ENCODE measurements at places on chromosomes 2 and 18.

DNA sequence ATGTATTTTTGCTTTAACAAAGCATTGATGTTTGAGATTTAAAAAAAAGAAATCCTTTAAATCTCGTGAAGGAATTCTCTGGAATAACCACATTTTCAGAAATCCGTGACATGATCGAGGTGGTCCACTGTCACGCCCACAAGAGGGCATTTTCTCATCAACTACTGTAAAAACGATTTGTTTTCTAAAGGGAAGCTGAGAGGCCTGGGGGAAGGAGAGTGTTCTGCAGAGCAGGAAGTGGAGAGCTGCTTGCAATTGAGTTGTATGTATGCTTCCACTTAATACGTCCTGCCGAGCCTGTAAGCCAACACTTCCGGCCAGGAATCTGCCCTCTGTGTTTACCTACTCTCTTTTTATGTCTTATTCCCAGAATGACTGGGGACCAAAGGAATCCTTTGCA, 19.4 kb downstream of the KLHL29 start:
- peak; percentile 70 for DNase-seq

DNA sequence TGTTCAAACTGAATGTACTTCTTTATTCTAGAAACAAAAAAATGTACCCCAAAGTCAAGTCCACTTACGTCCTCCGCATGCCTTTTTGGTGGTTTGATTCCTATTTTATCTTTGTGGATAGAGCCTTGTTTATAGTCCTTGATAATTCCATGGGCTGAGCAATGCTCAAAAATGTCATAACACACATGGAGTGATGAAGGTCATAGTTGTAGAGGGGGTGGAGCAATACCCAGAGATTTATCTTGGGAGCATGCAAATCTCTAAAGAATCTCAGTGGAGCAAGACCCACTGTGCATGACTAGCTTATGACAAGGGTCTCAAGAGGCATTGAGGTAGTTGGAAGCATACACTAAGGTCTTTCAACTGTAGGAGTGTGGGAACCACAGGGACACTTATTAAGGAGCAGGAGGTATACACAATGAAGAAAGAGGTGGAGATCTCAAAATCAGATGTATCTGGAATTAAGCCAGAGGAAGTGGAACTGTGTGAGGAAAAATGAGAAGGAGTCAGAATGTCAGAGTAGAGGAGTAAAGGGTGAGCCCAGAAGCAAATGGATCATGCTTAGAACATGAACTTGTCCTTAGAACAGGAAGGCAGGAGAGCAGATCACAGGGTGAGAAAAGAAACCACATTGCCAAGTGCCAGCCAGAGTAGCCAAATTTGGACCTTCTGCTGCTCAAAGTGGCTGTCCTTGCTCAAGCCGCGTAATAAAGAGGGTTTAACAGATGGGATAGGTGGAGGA, 68.1 kb upstream of the STK39 start:
- no peak for DNase-seq

DNA sequence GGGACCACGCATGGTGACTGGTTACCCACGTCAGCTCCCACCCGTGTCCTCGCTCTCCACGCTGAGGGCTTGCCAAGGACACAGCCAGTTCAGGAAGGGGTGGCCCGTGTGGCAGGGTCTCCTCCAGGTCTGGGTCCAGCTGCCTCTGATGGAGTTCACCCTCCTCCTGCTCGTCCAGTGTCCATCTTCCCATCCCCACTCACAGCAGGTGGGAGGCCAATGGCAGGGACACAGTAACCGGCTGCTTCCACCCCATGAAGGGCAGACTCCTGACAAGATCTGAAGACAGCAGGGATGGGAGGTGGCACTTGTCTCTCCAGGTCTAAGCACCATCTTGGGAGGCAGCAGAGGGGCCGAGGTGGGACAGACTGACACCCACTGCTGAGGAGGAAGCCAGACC, 106.4 kb downstream of the NDUFA10 start:
- DNase-seq, result no peak

DNA sequence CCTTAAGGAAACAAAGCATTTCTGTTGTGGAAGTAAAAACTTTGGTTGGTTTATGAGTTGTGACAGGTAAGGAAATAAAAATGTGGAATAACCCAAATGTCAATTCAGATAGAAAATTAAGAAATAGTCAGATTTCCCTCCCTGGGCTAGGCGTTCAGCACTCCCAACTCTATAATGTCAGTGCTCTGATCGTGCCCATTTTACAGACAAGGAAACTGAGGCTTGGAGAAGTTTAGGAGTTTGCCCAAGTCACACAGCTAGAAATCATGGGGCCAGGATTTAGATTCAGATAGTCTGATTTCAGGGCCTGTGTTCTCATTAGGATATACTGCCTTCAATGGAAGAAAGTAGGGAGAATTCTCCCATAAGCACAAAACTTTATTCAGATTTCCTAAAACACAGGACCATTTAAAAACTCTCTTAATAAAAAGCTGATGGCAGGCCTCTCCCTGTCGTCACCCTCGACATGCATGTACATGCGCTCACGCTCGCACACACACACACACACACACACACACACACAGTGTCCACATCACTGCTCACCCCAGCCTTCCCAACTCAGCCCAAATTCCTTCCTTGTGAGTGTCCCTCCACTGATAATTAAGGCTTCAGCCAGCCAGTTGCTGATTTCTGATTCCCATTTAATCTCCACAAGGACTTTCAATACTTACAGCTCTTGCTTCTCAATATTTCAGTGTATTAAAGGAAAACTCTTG, 49.1 kb upstream of the SLC14A2 start:
- DNase-seq, result no peak

- DNase-seq, result no peak
Measured at GRCh38 chr2:177282181-177282641, 17.7 kb upstream of the NFE2L2 start.

- DNase-seq, result no peak
Measured at GRCh38 chr2:211846036-211846400, 692.6 kb downstream of the ERBB4 start.

GRCh38 chr2:231707625-231707926, 749 bp upstream of the PTMA start:
- peak; percentile 72 for DNase-seq

DNA sequence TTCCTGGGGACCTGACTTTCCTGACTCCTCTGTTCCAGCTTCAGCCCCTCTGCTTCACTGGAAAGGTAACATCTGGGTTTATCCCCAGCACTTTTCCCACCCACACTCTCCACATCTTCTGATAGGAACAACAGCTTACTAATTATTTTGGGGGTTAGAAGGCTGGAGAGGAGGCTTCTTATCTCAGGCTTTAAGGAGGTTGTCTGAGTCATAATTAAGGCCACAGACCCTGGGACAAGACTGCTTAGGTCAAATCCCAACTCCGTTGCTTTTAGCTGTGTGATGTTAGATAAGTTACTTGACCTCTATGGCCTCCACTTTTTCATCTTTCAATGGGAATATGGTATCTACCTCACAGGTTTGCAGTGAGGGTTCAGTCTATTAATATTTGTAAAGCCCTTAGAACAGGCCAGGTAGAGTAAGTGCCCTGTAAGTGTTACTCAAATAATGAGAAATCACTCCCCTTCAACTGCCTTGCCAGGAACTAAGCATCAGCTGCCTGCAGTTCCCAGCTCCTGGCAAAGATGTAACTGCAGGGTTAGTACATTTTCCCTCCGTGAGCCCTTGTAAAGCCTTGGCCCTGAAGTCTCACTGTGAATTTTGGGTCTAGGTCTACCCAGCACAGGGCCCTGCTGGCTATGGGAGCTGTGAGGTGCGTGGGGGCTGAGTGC, 123.6 kb downstream of the MTX2 start:
- no peak for DNase-seq

DNA sequence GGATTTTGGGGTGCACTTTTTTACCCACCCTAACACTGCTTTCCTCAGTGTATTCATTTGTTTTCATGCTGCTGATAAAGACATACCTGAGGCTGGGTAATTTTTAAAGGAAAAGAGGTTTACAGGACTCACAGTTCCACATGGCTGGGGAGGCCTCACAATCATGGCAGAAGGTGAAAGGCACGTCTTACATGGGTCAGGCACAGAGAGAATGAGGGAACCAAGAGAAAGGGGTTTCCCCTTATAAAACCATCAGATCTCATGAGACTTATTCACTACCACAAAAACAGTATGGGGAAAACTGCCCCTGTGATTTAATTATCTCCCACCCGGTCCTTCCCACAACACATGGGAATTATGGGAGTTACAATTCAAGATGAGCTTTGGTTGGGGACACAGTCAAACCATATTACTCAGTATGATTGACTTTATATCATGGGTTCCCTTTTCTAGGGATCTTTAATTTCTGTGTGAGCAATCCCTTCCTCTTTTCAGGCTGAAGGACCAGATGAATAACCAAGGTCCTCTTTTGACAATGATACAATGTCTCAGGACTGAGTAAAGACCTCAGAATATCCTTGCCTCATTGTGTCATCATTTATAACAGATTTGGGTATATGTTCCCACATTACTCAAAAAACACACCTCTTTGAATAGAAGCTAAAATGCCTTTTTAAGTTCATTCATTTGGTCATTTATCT, 100.1 kb upstream of the TRIB2 start:
- DNase-seq, result no peak

GRCh38 chr18:67510831-67511230, 5.7 kb downstream of the DSEL start:
- no peak for DNase-seq

- DNase-seq, result no peak
Measured at GRCh38 chr2:168545439-168546082, 89.5 kb downstream of the CERS6 start.

- DNase-seq, result no peak
Measured at GRCh38 chr2:189866296-189866695, 82.0 kb downstream of the PMS1 start.

DNA sequence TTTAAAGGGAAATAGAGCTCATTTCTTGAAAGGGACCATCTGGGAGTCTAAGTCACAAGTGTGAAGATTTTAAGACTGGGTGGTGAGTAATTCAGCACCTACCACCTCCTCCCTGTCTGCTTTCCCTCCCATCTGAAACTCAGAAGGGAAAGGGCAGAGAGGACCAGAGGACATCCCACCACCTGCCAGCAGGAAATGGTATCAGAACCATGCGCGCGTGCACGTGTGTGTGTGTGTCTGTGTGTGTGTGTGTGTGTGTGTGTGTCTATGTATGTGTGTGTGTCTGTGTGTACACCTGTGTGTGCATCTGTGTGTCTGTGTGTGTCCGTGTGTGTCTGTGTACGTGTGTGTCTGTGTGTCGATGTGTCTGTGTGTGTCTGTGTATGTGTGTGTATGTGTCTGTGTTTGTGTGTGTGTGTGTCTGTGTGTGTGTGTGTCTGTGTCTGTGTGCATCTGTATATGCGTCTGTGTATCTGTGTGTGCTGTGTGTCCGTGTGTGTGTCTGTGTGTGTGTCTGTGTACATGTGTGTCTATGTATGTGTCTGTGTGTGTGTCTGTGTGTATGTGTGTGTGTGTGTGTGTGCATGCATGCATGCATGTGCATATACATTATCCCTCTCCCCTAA, 76.8 kb downstream of the ZFP36L2 start:
- DNase-seq, result no peak

- DNase-seq, result no peak
Measured at GRCh38 chr18:75931079-75931478, 503.6 kb upstream of the SMIM21 start.

Data from right renal pelvis (tissue), 4 donors.